ENCODE measurements at places on chromosomes 11 and 22.

- DNase-seq, result no peak
These were observed 394.5 kb downstream of the TENM4 start for GRCh38 chr11:79046366-79046765.

DNA sequence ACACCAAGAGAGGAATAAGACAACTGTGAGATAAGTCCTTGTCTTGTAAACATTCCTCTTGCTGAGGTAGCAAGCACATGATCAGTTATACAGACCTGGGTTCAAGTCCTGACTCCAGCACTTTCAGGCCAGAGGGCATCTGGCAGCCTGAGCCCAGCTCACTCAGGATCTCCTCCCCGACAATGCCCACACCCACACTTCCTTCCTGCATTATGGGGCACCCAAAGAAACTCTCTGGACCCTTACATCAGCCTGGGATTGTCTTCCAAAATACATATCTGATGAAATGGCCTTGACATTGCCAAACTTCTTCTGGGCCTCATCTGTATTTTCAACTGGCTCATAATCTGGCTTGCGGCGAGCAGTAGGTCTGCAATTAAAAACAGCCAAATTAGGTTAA, 48.6 kb downstream of the ARFGAP3 start:
- no peak for DNase-seq

GRCh38 chr22:36405221-36405661, 17.5 kb upstream of the MYH9 start:
- DNase-seq, result peak; percentile 55

- no peak for DNase-seq
These were observed 2.1 kb downstream of the OR8D1 start for GRCh38 chr11:124311670-124312069.

- DNase-seq, result no peak
These were observed 139.1 kb downstream of the DBX1 start for GRCh38 chr11:20021212-20021611.

DNA sequence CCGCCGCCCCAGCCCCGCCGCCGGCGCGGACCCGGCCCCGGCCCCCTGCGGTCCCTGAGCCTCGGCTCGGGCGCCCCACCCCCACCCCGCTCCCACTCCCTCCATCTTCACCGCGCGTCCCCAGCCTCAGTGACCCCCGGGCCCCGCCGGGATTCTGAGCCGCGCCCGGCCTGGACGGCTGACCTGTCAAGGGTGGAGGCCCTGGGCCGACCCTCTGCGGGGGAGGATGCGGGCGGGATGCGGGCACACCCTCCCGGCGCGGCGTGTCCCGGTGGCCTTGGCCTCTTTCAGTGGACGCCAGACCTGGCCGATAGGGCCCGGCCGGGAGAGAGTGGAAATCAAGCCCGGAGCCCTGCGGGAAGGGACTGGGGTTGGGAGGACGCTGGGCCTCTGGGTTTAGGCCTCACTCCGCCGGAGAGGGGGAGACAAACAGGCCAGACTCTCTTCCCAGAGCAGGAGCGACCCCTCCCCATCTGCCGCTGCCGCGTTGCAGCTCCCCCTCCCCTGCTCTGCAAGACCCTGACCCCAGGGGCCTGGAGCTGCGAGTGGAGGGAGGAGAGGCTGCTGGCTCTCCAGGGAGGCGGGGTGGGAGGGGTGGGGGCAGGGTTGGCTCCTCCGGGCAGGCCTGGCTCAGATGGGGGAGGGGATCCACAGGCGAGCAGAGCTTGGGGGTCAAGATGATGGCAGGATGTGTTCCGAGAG, 525 bp downstream of the MAPK8IP2 start:
- DNase-seq, result no peak

GRCh38 chr11:118151431-118151830, 1.2 kb downstream of the SCN4B start:
- no peak for DNase-seq

DNA sequence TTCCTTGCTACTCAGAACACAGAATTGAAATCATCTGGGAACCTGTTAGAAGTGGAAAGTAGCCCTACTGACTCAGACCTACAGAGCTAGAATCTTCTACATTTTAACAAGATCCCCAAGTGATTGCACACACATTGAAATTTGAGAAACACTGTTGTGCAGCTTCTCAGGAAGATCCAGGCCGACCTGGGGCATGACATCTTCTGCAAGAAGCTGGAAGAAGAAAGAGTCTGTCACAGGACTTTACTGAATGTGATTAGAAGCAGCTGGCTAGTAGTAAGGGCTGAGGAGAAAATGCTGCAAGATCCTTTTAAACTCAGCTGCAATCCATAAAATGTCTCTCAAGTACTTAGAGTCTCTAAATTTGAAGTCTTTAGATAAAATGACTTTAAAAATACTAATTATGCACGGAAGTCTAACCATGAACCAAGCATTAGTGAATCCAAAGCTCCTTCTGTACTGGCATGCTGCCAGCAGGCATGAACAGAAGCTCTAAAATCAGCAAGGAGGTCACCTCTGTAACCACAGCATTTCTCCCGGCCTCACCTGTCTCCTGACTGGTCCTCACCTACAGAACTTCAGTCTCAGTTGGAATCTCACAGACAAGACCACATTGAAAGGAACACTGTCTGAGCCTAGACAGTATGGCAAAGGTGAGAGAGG, 85.0 kb downstream of the SERGEF start:
- DNase-seq, result no peak

- DNase-seq, result peak; percentile 12
These were observed 8.2 kb upstream of the SYT8 start for GRCh38 chr11:1826552-1827094.

- peak; percentile 90 for DNase-seq
These were observed 2.1 kb upstream of the MEI1 start for GRCh38 chr22:41697126-41697775.

DNA sequence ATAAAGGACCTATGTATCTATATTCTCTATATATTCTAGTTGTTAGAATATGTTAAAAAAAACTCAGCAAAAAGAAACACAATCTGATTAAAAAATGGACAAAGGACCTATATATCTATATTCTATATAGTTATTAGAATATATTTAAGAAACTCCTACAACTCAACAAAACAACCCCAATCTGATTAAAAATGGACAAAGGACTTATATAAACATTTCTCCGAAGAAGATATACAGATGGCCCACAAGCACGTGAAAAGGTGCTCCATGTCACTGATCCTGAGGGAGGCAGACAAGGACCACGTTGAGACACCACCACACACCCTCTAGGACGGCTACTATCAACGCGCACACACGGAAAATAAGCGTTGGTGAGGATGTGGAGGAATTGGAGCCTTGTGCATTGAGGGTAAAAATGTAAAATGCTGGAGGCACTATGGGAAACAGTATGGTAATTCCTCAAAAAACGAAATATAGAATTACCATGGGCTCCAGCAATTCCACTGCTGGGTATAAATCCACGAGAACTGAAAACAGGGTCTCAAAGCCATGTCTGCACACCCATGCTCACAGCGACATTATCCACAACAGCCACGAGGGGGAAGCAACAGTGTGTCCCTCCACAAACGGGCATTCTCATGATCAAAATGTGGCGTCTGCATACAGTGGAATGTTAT, 22.7 kb downstream of the YPEL1 start:
- DNase-seq, result peak; percentile 84

GRCh38 chr11:114478001-114478410, 38.7 kb downstream of the REXO2 start:
- DNase-seq, result no peak

DNA sequence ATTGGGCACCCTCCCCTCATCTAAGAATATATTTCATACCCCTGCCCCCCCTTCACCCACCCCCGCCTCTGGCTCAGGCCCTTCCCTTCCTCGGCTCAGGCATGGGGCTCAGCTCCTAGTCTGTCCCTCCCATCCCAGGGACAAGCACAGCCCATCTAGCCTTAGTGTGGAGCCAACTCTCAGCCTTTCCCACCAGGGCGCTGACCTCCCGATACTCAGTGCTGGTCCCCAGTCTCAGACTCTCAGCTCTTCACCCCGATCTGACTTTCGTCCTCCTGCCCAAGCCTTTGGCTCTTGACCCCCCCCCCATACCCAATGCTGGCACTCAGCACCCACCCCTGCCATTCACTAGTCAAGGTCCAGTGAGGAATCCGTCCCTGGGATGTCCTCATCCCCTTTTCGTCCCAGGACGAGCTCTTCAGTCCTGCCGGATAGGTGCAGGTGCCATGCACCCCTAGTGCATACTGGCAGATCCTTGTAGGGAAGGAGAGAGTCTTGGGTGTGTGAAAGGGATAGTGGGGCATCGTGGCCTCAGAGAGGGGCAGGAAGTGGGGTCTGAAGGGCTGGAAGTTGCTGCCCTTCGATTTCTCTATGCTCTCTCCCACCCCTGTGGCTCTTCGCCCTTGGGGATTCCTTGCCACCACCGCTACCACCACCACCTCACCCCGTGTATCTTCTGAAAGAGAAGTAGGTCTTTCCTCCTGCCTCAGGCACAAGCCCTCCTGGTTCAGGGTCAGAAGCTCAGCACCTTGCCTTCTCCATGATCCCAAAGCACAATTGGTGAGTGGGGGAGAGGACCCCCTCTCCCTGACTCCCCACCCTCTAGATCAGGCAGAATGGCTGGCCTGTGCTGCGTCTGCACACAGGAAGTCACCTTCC, 2.4 kb downstream of the TPBGL start:
- DNase-seq, result no peak

DNA sequence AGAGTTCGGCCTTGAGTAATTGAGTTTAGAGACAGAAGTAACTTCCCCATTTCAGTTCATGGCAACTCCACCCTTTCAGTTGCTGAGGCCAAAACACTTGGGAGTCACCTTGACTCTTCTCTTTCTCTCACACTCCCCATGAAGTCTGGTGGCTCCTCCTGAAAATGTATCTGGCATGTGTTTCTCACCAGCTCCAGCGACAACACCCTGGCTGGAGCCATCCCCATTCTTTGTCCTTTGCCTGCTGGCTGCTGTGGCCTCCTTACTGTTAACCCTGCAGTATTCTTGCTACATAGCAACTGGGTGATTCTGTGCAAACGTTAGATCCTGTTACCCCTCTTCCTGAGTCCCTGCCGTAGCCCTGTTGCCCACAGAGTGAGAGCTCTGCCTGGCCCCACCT, 23.8 kb downstream of the SLC6A5 start:
- DNase-seq, result no peak

- no peak for DNase-seq
These were observed 651.7 kb downstream of the NELL1 start for GRCh38 chr11:21321072-21321471.

DNA sequence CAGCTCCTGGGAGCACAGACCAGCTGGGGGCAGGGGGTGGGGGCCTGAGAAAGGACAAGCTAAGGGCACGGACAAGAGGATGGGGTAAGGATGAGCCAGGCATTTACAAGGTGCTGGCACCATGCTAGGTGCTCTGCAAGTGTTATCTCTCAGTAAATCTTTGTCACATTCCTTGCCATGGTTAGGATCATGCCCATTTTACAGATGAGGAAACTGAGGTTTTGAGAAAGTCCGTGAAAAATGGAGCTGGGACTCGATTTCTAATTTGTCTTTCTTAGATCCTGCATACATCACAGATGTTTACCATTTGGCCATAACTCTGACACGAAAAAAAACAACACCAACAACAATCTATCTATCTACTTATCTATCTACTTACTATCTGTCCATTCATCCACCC, 429.7 kb downstream of the MIAT start:
- no peak for DNase-seq

GRCh38 chr22:21682385-21683175, 16.8 kb downstream of the PPIL2 start:
- no peak for DNase-seq

GRCh38 chr11:32343325-32344008, 91.9 kb downstream of the WT1 start:
- DNase-seq, result no peak

- no peak for DNase-seq
These were observed 25.9 kb upstream of the MMP13 start for GRCh38 chr11:102981324-102981910.

DNA sequence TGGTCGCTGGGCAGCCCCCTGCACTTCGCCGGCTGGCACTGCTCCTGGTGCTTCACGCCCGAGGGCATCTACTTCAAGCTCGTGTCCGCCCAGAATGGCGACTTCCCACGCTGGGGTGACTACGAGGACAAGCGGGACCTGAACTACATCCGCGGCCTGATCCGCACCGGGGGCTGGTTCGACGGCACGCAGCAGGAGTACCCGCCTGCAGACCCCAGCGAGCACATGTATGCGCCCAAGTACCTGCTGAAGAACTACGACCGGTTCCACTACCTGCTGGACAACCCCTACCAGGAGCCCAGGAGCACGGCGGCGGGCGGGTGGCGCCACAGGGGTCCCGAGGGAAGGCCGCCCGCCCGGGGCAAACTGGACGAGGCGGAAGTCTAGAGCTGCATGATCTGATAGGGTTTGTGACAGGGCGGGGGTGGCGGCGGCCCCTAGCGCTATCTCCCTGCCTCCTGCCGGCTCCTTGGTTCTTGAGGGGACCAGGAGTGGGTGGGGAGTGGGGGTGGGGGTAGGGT, 13.5 kb upstream of the MIEF1 start:
- no peak for DNase-seq

DNA sequence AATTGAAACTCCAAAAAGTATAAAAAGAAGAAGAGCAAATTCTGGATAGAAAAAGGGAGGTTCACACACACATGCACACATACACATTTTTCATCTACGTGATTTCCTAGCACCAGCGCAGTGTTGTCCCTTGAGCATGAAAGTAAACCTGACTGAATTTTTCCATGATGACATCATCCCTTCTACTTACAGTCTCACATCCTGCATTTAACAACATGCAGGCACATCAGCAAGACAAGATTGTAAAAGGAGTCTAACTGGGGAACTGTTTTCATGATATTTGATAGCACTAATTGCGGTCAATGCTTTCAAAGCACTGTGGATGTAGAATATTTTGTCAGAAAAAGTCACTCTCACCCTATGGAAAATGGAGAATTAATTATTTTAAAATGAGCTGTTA, 36.6 kb downstream of the GAS2 start:
- no peak for DNase-seq

DNA sequence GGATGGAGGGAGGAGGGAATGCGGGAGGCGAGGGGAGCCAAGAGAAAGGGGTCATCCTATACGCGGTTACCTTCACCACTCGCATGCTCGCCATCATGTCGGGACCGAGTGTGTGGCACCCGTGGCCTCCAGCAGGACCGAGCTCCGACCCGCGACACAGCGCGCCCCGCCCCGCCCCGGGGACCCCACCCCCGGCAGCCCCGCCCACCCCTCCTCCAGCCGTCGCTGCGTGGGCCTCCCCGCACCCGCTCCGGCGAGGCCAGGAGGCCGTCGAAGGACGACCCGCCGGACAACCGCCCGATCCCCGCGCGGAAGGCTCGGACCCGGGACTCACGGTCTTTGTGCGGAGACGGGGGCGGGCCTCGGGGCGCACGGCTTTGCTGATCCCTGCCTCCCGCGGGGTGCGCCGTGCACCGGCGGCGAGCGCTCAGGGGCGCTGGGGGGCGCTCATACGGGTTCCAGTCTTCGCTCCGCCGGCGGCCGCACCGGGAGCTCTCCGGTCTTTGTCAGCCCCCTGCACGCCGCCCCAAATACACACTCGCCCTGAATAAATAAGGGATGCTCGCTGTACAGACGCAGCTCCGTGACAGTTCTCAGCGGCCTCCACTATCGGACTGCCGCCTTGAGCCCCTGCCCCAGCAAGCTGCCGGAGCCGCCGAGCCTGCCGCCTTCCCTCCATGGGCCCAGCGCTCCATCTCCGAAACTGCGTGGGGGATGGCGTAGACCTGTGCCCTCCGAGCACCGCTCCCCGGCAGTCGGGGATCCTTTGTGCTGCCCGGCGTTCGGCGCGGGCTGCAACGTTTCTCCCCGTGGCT, at the start of gene UBE2L6:
UBE2L6 (minus strand) TSS at position 158 of the 815 bp plus-strand sequence; CDS start at position 97, 61 bp downstream.
- DNase-seq, result peak; percentile 84

All from OCI-LY7 (cell line).